ENCODE measurements at places on chromosomes 2 and 18.

GRCh38 chr2:1156531-1156930 is 205.9 kb downstream of the SNTG2 start:
- DNase-seq: no peak

DNA sequence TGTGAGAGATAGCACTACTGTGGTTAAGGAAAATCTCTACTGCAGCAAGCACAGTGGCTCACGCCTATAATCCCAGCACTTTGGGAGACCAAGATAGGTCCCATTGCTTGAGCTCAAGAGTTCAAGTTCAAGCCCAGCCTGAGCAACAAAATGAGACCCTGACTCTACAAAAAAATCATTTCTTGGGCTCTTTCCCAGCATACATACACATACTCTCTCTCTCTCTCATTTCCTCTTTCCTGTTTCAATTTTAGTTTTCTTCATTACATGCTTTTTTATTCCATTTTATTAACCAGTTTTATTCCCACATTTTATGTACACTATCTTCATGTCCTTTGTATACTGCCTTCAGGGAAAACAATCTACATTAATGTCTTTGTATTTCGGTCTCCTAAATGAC is 14.6 kb downstream of the WDR33 start:
- DNase-seq: no peak

GRCh38 chr2:112159454-112159921 is 21.3 kb downstream of the FBLN7 start:
- DNase-seq: no peak

DNA sequence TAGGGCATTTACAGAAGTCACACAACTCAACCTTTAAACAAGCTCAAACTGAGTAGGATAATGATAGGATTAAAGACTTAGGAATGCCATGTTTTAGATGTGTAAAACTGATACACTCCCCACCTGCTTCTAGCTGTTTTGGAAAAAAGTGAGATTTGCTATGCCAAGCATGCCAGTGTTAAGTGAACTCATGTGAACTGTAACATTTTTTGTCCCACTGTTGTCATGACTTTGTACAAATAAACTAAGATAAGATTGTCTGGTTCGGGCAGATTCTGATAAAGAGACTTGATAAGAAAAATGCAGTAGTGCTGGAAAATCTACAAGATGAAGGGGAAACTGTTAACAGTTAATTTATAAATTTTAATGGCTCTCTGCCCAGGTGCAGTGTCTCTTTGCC is 66.5 kb downstream of the GLS start:
- DNase-seq: peak; percentile 13

- no peak for DNase-seq
Observed at GRCh38 chr18:24076950-24077349, 61.9 kb upstream of the CABYR start.
